IMR-90 (cell line): ENCODE measurements at places on chromosomes 16 and 17. TPM values are rescaled to one million over a fixed set of nuclear protein-coding genes. Genes with fewer than 3 reads are reported as not detected.

DNA sequence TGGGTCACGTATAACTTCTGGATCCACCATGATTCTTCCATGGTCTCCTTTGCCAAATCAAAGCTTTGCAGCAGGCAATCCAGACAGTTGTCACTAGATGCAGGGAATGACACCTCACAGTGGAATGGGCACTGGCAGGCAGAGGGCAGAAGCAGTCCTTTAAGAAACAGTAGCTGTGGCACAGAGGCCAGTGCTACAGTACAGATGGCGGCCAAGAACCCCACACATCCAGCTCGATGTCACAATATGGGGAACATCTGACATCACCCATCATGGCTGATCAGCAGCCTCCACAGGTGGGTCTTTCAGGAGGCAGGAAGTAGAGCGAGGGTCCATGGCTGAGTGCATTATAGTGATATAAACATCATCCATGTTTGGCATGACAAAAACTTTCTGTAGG, 18.8 kb upstream of the ERN1 start:
- no peak for DNase-seq

DNA sequence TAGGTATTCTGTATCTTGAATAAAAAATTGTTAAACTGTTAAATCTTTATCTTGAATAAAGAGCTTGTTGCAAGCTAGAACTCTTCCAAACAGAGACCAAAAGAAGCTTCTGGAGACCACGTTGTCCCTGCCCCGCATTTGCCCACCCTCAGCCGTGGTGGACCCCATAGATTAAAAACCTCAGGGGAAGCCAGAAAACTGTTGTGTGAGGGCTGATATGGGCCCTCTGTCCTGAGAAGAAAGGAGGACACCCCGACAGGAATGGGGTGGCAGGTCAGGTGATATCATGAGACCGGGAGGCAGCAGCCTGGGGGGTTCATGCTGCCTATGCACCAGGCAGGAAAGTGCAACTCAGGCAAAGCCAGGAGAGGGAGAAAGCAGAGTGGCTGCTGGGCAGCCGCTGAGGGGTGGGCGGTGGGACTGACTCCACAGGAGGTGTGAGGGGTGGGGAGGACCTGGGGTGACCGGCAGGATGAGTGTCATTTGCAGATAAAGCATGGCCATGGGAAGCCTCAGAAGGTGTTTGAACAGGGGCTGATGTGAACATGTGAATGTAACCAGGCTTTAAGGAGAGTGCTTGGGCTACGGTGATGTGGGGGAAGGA, 147.8 kb downstream of the IRF8 start:
- DNase-seq = no peak

DNA sequence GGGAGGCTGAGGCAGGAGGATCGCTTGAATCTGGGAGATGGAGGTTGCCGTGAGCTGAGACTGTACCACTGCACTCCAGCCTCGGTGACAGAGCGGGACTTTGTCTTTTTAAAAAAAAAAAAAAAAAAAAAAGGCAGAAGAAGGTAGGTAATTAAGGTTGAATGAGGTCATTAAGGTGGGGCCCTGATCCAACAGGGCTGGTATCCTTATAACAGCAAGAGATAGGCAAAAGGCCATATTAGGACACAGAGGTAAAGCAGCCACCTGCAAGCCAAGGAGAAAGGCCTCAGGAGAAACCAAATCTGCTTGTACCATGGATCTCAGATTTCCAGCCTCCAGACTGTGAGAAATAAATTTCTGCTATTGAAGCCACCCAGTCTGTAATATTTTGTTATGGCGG, 60.3 kb downstream of the SPAG9 start:
- DNase-seq = no peak

DNA sequence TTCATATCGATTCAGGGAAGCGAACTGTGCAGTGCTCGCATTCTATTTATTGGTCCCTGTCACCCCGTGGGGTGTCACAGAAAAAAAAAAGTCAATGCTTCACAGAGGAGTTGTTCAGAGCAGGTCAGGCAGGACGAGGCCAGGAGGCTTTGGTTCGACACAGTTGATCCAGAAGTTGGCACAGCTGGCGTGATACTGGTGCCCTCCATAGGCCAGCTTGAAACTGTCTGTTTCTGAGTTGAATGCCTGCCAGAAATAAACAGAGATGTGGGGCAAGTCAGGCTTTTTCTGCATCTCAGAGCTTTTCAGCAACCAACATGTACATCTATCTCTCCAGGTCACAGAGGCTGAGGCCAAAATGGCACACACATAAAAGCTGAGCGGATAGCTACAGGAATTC, 29.1 kb downstream of the DUSP14 start:
- DNase-seq = no peak

GRCh38 chr17:58671969-58672368, 19.9 kb downstream of the TEX14 start:
- DNase-seq = no peak

DNA sequence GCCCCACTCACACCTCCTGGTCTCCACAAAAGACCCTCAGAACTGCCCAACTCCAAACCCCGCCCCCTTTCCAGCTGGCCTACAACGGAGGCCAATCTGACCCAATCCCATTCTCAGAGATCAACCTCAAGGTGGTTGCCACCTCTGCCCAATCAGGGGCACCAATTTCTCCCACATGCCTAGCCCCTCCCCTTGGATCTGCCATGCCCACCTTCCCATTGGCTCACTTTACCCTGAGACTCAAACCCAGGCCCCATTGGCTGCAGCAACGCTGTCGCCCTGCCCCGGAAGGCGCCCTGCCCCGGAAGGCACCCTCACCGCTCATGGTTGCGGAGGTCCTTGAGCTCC, 10.6 kb downstream of the ZNF668 start:
- no peak for DNase-seq

DNA sequence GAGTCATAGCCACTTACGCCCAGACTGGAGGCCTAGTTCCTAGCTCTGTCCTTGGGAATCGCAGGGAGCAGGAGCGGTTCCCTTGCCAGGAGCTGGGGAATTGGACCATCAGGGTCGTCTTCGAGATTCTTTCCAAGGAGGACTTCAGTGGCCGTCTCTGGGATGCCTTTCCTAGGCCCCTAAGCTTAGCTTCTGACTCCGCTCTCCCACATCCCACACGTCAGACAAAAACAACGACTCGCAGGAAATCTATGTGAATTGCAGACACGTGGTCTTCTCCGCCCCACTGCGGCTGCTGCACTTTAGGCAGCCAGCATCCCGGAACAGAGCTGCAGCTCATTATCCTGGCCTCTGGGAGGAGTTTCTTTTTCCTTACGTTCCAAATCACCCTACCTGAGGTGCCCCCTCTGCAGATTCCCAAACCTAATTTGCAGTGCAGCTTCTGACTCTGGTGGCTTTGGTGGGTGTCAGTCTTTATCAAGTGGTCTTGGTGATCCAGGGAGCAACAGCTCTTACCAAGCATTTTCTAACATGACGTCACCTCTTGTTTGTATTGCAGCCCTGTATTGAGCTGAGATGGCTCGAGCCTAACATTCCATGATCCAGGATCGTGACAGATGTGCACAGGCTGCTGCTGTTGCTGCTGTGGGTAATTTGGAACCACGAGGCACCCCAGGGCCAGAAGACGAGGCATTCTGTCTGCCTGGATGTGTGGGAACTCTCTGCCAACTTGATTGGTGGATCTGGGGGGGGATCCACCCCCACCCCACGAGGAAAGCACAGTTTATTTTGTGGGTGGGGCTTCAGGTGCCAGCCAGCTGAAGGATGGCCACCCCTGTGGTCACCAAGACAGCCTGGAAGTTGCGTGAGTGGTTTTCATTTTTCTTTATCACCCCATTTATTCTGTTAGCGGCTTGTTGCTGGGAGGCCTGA, 1.1 kb downstream of the KATNB1 start:
- peak; percentile 87 for DNase-seq

- DNase-seq = no peak
These were observed 28.8 kb upstream of the MTSS2 start for GRCh38 chr16:70714581-70715054.

DNA sequence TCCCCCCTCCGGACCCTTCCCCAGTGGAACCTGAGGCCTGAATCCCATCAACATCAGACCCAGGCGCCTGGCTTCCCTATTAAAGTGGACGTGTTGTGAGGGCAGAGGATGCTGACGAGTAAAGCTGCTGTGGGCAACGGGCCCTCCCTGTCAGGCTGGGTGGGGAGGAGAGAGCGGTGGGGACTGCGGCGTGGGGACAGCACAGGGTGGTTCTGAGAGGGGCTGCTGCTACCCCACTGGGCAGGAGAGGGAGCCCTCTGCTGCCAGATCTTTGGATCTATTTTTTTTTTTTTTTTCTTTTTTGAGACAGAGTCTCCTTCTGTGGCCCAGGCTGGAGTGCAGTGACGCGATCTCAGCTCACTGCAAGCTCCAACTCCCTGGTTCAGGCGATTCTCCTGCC, 5.9 kb downstream of the CA5A start:
- no peak for DNase-seq

DNA sequence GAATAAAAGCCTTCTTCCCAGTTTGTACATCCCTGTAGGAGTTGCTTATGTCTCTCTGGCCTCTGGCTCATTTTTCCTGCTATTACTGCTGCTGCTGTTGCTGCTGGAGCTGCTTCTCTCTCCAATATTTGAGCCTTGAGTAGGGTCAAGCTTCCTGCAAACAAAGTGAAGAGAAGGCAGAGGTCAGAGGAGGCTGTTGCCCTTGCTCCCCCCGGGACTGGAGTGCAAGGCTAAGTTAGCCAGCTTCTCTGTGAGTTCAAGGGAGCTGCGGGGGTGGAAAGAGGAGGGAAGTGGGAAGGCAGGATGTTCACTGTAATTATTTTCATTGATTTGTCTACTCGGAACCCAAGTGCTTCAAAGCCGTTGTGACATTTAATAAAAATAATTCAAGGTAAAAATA, 77.0 kb upstream of the TMEM132E start:
- no peak for DNase-seq

DNA sequence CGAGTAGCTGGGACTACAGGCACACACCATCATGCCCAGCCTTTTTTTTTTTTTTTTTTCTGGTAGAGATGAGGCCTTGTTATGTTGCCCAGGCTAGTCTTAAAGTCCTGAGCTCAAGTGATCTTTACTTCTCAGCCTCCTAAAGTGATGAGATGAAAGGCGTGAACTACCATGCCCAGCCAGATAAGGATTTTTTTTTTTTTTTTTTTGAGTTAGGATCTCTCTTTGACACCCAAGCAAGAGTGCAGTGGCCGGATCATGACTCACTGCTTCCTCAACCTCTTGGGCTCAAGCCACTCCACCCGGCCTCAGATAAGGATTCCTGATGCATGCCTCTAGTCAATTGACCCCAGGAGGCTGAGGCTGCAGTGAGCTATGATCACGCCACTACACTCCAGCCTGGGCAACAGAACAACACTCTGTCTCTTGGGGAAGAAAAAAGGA, 11.2 kb upstream of the PLEKHG4 start:
- DNase-seq = peak; percentile 93

- DNase-seq = no peak
These were observed 2.0 kb downstream of the HAS3 start for GRCh38 chr16:69107316-69107962.

DNA sequence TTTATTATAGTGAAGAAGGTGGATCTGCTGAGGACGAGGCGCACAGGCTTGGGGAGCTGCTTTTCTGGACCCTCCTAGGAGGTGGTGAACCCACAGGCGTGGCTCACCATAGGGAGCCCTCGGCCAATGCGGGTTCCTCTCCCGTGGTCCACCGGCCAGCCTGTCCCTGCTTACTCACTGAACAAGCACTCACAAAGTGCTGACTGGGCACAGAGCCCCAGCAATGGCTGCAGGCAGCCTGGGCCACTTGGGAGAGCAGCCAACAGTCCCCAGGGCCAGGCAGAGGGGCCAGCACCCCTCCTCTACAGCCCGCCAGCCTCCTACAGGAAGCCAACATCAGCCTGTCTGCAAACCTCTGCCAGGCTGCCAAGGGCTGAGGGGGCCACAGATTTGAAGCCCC, 19.1 kb upstream of the NCBP3 start:
- no peak for DNase-seq

DNA sequence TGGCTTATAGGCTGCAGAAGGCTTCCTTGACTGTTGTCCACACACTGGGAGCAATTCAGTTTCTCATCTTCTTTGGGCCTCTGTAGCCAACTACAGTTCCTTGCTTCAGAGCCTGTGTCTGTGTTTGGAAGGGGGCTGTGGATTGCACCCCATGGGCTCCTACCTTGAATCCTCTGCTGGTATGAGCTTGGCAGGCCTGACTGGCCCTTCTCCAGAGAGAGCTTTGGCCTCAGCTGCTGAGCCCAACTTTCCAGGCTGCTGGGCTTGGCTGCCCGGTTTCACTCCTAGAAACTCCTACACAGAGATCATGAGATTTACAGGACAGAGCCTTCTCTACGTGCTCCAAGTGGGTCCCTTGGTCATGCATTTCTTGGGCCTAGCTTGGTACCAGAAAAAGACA, 354.4 kb downstream of the SNX29 start:
- no peak for DNase-seq

DNA sequence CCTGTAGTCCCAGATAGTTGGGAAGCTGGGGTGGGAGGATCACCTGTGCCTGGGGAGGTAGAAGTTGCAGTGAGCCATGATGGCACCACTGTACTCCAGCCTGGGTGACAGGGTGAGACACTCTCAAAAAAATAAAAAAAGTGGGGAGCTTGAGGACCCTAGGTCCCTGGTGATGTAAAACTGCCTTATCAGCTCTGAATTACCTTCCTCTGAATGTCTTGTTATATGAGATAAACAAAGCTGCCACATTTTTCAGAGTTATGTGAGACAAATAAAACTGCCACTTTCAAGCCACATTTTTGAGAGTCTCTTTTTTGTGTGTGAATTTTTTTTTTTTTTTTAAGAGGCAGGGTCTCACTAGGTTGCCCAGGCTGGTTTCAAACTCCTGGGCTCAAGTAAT, 32.0 kb upstream of the B4GALNT2 start:
- DNase-seq = no peak

- DNase-seq = no peak
These were observed 15.4 kb downstream of the SLC25A10 start for GRCh38 chr17:81727324-81728031.

GRCh38 chr17:42678951-42679491, 2.2 kb upstream of the PLEKHH3 start:
- DNase-seq = peak; percentile 39

The VMO1 gene
- total RNA-seq = not detected in 2 replicates

The RNF40 gene
- total RNA-seq = 63.9 and 72.4 TPM in 2 replicates

The RPAIN gene
- total RNA-seq = 28.7 and 40.0 TPM in 2 replicates
